ENCODE measurements at places on chromosomes 11 and 22.

DNA sequence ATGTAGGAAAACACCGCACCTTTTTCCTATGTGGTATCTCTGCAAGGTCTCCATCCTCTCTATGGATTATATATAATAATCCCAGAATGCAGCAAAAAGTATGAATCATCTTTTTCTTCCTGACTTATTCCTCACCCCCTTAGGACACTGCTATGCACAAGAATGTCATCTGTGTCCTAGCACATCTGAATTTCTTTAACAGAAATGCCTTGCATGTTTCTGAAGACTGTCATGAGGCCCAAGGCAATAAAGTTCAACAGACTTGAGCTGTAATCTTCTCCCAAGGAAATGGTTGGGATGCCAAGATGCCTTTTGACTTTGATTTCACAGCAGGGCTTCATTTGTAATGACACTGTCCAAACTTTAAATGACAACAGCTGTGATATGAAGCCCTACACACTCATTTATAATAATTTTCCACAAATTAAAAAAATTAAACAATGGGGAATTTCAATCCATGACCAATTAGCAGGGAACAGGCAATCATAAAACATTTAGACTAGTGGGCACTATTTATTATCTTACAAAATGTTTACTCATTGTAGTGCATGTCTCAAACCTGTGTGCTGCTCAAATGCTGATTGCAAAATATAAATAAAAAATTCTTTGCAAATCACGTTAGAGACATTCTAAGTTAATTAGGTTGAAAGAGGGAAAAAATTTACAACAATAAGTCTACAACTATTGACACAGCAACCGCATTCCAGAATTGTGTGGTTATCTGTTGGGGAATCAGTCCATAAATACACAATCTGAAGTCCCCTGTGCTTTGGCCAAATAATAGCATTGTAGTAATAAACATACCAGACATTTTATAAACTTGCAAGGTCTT is 242.3 kb downstream of the SWAP70 start:
- DNase-seq = no peak

- DNase-seq = no peak
Measured at GRCh38 chr11:128496692-128497060, 90.7 kb downstream of the ETS1 start.

- no peak for DNase-seq
Measured at GRCh38 chr11:117930668-117931330, 1.6 kb upstream of the TMPRSS13 start.

DNA sequence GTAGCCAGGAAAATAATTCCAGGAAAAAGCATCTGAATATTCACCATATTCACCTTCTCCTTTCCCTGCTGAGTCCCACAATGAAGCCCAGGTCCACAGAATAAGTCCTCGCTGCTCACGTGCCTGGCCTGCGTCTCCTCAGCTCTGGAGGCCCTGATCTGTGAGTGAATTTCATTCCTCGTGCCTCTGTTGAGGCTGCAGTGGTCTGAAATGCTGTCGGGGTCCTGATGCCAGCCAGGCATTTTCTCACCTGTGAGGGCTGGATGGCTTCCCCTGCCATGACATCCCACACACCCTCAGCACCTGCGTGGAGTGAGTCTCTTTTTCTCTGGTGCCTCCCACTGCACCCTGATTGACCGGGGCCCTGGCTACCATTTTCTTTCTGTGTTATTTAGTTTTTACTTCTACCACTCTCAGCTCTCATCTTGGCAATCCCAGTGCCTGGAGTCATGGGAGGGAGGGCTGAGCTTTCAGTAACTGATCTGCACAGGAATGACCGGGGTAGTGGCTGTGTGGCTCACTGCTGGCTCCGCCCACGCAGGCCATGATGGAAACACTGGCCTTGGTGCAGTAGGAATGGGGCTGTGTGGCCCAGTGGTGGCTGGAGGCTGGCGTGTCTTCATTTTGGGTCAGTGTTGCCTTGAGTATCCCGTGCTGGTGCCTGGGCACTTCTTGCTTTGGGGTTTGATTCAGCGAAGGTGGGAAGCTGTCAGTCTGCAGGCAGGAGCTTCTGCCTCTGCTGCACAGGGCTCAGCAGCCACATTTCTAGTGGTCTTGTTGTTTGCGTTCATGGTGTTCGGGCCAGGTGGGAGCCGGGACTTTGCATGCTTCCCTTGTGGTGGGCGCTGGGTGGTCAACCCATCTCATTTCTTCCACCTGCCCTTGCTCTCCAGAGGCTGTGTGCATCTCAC is 807.2 kb downstream of the TBC1D22A start:
- DNase-seq = no peak

GRCh38 chr22:49976439-49977175 is 16.0 kb downstream of the PIM3 start:
- peak; percentile 24 for DNase-seq

DNA sequence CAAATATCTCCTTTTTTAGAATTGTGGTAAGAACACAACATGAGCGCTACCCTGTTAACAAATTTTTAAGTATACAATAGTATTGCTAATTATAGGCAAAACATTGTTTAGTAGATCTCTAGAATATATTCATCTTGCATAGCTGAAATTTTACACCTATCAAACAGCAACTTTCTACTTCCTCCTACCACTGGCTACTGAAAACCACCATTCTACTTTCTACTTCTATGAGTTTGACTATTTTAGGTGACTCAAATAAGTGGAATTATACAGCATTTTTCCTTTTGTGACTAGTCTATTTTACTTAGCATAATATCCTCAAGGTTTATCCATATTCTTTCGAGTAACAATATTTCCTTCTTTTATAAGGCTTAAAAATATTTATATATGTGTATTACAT is 128.4 kb downstream of the FAM76B start:
- DNase-seq = no peak

GRCh38 chr11:114651145-114651718 is 27.1 kb upstream of the NXPE2 start:
- no peak for DNase-seq

- DNase-seq = no peak
Measured at GRCh38 chr11:114134870-114135269, 75.4 kb downstream of the ZBTB16 start.

- no peak for DNase-seq
Measured at GRCh38 chr11:64667154-64667745, 55.7 kb downstream of the NRXN2 start.

- DNase-seq = no peak
Measured at GRCh38 chr11:85813721-85814120, 2.8 kb upstream of the SYTL2 start.

- no peak for DNase-seq
Measured at GRCh38 chr11:127862406-127862805, 725.0 kb downstream of the ETS1 start.

- DNase-seq = no peak
Measured at GRCh38 chr11:109756521-109756920, 334.5 kb downstream of the C11orf87 start.

DNA sequence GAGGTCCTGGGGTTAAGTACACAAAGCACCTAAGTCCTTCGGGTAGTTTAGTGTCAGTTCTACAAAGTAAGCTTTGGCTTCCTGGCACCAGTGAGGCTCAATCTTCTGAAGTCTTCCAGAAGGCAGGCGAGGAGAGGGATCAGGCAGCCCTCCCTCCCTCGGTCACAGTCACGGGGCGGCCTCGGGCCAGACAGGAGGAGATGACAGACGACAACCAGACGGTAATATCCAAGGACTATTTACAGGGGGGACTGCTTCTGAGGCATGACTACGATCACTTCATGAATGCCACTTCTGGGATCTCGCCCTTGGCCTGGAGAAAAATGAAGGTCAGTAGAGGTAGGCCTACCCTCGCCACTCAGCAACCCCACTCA is 383 bp upstream of the TMEM223 start:
- no peak for DNase-seq

DNA sequence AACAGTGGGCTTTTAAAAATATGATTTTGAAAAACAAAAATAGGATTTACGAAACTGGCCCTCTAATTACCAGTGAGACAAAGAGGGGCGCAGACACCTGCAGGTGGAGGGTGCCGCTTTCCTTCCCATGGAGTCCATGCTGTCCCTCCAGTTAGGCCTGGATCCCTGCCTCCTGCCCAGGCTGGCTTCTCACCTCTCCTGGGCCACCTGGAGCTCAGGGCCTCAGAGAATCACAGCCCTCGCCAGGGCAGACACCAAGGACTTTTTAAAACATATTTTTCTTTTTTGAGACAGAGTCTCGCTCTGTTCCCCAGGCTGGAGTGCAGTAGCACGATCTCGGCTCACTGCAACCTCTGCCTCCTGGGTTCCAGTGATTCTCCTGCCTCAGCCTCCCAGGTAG is 1437.2 kb downstream of the TBC1D22A start:
- no peak for DNase-seq

DNA sequence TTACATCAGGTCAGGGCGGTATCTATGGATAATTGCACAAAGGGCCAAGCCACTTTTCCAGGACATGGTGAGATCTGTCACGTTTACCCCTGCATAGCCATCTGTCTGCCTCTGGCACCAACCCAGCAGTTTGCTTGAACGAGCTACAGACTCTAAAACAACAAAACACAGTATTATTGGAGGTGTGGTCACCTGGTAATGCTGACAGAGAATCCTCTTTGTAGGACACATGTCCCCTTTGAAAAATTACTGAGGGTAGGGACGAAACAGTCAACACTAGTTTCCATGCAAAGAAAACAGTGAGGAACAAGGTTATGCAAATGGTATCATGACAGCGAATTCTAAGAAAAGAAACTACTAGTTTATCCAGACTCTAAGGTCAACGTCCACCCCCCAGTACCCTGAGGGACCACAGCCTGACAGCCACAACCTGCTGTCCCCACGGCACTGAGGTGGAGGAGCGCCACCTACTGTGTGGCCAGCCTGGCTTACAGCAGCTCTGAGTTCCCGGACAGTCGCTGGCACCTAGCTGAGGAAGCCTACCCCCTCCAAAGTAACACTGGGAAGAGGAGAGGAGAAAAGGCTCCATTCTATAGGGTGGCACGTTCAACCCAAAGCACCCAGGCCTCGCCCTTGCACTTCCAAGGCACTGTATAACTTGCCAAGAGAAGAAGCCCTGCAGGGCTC is 117.4 kb upstream of the BID start:
- peak; percentile 26 for DNase-seq

DNA sequence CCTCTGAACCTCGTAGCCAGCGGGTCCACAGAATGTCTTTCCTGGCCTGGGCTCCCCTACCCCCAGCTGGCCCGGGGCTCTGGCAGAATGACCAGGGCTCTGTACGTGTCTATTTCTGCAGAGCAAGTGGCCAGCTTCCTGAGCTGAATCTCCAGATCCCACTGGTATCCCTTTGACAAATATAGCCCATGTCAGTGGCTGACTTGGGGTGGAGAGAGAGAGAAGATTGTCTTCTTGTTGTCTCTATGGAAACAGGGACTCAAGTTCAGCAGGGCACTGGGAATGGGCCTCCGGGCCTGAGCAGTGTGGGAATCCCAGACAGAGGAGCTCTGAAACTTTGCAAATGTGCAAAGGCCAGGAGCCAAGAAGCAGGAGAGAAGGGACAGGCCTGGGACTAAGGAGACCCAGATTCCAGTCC is 33.9 kb downstream of the ANO1 start:
- DNase-seq = no peak

GRCh38 chr11:441418-442274 is at the start of gene ANO9:
TSS of gene ANO9 (minus strand) at chr11:442011. CDS start at chr11:441926, 85 bp downstream.
- DNase-seq = no peak

DNA sequence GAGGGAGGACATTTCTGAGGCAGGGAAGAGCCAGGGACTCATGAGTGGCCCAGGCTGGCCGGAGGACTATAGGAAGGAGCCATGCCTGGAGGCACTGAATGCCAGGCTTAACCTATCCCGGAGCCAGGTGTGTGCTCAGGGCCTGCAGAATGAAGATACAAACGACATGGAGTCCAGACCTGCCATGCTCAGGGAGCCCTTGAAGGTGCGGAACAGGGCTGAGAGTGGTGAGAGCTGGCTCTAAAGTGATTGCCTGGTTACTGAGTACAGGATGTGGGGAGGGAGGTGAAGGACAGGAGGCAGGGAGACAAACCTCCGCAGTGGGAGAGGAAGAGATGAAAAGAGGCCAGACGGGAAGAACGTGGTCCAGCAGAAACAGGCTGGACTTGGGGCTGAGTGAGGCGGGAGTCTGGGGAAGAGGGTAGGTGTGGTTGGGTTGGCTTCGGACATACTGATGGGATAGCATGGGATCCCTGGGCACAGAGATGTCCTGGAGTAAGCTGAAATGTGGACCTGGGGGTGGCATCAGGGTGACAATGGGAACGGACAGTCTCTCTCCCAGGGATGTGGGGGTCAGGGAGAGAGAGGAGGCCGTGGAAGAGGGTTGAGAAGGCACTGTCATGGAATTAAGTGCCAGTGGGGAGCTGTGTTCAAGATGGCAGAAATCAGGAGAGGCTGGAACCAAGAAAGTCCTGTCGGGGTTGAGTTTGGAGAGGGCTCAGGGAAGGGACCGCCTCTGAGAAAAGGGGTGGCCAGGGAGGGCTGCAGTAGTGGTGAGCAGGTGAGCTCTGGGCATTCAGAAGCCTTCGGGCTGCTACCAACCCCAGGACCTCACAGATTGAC is 1.5 kb upstream of the ANKRD13D start:
- no peak for DNase-seq
